ENCODE measurements at places on chromosomes 2 and 18.

DNA sequence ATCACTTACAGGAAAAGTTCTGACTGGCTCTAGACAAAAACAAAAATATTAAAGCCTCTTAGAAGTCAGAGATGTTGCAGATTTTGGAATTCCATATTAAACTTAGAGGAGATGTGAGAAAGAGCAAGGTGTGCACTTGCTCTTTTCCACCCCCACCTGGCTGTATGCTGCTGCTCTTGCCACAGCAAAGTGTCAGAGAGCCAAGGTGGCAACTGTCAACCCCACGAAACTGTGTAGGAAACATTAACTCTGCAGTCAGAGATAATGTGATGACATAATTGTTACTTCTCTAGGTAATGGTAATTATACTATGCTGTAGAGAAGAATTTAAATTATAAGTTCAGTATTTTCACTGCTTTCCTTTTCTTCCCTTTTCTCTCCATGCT is 25.4 kb downstream of the CD8A start:
- no peak for DNase-seq

- peak; percentile 76 for DNase-seq
These were observed 99.7 kb upstream of the UGP2 start for GRCh38 chr2:63741884-63742579.

- DNase-seq, result no peak
These were observed 49.2 kb downstream of the METTL4 start for GRCh38 chr18:2522112-2522511.

DNA sequence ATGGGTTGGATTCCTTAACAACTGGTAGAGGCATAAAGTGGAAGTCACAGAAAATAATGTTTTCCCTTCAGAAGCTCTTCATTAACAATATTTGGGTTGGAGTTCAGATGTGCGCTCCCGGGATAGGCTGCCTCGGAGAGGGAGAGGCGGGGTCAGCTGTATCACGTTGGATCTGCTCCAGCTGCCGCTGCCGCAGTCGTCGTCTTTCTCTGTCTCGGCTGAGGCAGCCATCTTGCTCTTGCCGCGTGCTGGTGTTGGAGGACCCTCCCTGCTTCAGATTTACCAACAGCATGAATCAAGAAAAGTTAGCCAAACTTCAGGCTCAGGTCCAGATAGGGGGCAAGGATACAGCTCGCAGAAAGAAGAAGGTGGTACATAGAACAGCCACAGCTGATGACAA is 35.1 kb downstream of the TANC1 start:
- DNase-seq, result no peak

GRCh38 chr2:238441262-238442114 is 14.8 kb downstream of the ASB1 start:
- DNase-seq, result no peak

DNA sequence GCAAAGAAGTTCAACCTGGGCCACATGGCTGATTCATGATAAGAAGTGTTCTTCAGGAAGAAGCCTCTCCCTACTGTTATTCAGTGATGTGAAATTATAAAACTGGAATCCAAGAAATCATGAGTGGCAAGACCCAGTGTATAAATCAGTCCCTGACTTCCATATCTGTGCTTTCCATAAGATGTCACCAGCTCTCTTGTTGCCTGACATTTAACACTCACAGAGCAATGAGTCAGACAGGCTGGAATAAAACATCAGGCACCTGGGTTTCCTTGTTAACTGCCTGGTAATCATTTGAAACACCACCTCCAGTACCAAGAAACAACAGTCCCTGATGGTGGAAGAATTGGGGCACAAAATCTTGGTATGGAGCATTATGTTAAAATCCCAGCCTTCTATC is 76.1 kb downstream of the SCG2 start:
- DNase-seq, result no peak

Data from EH (cell line).